ENCODE measurements at places on chromosomes 7 and 10. TPM values are rescaled to one million over a fixed set of nuclear protein-coding genes. Genes with fewer than 3 reads are reported as not detected.

NUTM2A gene
- total RNA-seq, result 0.69 TPM

WEE2 gene
- total RNA-seq, result 0.42 TPM

ATP6V0E2 gene
- 8.2 TPM for total RNA-seq

VIPR2 gene
- total RNA-seq, result 2.0 TPM

C10orf53 gene
- total RNA-seq, result not detected

TFEC gene
- 8.2 TPM for total RNA-seq

FAM131B gene
- total RNA-seq, result 4.1 TPM

RPEL1 gene
- not detected for total RNA-seq

TMUB1 gene
- total RNA-seq, result 9.7 TPM

ABCB4 gene
- 1.2 TPM for total RNA-seq

DNA sequence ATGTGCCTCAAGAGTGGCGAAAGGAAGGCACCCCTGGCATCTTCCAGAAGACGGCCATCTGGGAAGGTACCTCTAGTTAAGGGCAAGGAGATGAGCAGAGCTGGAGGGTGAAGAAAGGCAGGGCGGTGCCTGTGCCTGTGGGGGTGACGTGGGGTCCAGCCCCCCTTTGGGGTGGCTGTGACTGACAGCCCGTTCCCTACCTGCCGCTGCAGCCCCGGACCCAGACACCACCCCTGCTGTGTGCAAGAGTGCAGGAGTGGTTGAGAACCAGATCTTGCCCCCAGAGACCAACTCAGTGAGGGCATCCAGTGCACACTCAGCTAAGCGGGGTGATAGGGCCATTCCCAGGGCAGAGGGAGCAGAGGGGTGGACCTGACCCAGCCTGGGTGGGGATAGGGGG, 4.3 kb upstream of the MUC17 start:
- DNase-seq, result no peak

- no peak for DNase-seq
These were observed 9.6 kb downstream of the TPK1 start for GRCh38 chr7:144826208-144826607.

DNA sequence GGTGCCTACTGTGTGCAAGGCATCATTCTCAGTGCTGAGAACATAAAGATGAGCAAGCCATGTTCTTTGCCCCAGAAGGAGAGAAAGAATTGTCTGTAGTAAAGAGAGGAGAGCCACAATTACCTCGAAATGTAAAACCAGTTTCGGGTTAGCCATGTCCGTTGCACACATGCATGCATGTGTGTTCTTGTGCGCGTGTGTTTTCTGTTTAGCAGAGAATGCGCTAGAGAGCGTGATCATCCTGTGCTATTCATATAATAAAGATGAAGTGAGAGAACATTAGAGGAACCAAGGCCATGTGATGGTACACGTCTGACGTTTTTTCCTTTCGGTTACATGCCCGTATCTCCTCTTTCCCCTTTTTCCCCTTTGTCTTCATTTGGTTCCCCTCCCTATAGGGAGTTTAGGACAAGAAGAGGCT, 158.2 kb downstream of the CELF2 start:
- DNase-seq, result no peak

DNA sequence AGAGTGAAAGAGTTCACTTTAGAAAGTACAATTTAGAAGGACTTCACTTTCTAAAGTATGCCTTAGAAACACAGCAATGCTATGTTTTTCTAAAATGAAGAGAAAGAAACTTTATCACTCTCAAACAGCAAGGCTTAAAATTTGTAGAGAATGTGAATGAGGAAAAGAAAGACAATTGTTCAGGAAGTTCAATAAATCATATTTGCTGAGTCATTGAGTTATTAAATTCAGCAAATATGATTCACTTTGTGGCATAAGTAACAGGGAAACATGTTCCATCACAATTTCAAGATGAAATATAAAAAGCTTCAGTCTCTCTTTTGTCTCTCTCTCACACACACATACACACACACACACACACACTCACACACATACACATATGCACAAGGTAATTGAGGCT, 187.9 kb downstream of the PCDH15 start:
- DNase-seq, result no peak

DNA sequence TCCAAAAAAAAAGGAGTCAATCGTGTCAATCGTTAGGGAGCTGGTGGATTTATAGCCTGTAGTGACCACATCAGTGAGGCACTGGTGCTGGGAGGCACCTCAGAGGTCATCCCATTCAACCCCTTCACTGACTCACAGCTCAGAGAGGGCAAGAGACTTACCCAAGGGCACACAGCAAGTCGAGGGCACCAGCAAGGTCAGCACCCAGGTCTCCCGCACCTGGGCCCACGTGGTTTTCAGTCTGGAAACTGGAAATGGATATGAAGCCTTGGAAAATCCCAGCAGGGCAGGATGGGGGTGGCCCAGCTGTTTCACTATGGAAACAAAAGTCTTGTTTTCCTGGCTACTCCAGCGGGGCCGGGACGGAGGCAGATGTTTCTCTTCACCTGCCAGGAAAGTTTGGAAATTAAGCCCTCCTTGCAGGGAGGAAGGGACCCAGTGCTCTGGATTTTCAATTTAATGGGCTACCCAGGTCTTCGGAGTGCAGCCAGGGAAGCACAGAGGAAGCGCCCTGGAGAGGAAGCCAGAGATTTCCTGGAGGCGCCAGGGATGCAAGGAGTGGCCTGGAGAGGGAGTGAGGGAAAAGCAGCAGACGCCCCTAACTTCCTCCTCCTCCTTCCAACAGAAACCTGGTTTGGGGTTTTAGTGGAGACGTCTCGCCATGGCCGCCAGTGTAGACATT, 157.2 kb upstream of the TNRC18 start:
- DNase-seq, result peak; percentile 80

GRCh38 chr7:93601363-93601762, 26.8 kb upstream of the CALCR start:
- DNase-seq, result no peak

- DNase-seq, result no peak
These were observed 6.5 kb upstream of the OIT3 start for GRCh38 chr10:72887043-72887442.

- no peak for DNase-seq
These were observed 185.8 kb upstream of the PRSS1 start for GRCh38 chr7:142563470-142563869.

DNA sequence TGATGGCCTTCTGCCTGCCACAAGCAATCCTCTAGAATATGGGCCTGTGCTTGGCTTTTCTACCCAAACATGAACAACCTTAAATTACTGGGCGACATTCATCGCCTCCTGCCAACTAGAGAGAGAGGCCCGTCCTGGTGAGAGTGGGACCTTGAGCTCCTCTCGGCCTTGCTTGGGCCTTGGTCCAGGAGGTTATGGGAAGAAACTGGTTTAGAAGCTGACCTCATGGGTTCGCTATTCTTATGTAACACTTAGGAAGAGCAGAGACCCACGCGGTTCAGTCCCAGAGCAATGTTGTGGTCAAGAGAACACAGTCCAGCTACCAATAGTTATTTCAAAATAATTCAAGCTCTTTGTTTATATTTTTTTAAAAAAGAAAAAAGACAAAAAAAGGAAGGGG, 176.3 kb upstream of the ZNF32 start:
- no peak for DNase-seq

DNA sequence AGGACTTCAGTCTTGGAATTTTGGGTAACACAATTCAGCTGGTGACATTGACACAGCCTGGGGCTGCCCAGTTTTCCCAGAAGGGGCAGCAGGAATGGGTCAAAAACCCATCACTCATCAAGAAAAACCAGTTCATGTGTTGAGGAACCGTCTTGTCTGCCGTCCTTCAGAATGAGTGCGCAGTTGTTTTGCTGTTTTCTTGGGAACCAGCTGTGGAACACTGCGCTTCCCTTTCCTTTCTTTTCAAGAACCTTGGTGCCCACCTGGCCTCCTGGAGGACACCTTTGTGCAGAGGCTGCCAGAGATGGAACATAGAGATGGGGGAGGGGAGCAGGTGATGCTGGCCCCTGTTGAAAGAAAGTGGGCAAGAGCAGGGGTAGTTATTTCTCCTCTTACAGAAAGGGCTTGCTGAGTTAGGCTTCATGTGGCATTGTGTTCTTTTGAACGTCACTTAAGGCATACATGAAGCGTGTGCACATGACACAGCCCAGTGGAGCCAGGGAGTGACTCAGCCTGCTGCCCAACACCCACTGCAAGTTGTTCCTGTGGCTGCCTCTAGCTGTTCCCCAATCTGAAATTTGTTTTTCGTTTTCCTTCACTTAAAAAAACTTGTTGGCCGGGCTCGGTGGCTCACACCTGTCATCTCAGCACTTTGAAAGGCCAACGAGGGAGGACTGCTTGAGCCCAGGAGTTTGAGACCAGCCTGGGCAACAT, 87.4 kb upstream of the TNS3 start:
- no peak for DNase-seq

GRCh38 chr7:44964831-44965440, 13.9 kb downstream of the MYO1G start:
- no peak for DNase-seq

DNA sequence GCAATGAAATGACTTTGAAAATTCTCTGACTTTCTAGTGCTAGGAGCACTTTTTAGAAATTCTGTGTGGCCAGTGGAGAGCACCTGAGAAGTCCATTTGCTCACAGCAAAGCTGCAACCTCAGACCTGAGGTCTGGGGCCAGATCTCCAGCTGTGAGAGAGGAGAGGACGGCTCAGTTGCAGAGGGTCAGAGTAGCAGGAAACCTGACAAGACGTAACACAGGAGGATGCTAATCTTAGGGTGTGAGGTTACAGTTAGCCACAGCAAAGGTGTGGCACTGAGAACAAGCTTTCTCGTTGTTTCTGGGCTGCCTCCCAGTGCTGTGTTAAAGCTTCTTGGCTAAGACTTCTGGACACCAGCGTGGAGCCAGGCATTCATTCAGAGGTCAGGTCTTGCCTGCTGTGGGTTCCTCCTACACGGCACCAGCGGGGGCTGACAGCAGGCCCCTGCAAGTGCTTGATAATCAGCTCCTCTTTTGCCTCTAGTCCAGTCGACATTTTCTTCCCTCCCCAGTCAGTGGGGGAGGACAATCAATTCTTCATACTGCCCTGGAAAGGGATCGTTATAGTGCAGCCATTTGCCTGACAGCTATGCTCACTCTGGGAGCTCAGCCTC, 435.4 kb upstream of the DPP6 start:
- DNase-seq, result no peak

DNA sequence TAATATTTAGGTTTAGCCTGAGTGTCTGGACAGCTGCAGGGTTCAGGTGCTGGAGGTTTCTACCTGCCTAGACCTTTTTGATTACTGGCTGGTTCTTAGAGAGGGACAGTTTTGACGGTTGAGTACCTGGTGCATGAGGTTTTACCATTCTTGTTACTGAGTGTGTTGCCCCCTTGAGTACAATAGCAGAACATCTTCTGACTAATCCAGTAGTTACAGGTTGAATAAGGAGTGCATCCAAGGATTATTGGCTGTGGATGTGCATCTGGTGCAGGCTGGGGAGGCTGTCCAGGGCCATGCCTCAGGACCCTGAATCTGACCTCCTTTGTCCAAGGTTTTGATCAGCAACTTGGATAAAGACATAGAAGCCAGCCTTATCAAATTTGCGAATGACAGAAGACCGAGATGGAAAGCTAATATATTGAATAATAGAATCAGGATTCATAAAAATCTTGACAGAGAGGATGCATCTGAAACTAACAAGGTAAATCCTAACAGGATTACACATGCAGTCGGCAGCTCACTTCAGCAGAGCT, 23.1 kb downstream of the PLPP4 start:
- no peak for DNase-seq

DNA sequence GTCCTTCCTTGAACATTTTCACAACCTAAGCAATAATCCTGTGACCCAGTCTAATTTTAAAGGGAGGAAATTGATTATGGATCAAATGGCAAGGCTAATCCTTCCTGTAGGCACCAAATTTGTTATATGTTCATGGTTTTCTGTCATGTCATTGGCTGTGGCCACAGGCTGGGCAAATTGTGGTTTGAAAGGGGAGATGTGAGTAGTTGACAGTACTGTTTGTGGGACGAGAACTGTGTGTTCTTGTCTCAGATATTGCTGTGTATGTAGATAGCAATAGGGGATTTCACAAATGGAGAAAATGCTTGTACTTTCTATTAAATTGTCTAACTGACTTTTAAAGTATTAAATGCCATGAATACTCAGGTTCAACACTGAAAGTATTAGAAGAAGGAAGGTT, 8.1 kb upstream of the PRKG1 start:
- DNase-seq, result no peak

DNA sequence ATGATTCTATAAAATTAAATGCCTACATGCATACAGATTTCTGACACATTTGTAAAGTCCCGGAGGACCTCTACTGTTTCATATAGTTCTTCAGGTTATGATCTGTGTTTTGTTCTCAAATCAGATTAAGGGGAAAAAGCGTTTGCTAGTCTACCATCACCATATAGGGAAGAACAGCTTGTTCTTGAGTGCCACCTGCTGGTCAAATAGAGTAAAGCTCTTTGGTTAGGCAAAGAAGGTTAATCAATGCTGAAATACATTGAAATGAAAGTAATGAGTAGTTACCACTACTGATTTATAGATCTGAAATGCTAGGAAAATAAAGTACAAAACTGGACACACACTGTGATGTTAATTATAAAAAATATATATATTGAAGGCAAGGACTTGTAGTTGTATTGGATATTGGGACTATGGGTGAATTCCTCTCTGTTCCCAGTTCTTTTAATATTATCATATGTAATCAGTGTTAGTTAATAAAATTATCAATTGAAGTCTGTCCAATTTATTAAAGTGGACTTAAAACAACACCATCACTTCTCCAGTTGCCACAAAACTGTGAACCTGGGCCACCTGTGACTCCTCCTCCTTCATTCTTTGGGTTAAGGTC, 72.6 kb upstream of the PDLIM1 start:
- no peak for DNase-seq

DNA sequence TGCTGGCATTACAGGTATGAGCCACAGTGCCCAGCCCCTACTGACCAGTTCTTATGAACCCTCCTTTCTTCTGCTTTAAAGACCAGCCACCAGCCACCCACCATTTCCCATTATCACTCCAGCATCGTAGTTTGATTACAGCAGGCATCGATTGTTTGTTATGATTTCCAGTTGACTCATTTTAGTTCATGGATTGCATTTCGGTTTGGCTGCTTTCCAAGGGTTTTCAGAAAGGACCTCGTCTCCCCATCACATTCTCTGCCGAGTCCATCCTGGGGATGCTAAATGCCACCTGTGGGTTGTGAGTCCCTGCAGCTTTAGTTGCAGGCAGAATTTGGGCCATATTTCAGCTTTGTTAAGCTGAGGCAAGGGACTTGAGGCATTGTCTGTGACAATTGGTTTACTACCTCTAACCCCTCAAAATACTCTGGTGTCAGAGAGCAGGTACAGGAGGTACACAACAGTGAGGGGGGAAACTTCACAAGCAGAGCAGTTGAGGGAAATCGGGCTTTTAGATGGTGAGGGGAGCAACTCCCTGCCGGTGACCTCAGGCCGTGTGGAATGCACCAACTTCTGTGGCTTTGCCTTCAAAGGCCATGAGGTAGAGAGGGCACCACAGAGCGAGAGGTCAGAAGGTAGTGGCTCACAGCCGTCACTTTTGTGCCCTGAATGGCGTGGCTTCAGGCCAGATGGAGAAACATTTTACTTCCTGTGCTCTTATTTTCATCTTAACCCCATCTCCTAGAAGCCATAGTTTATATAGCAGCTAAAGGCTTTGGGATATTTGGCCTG, 203.8 kb downstream of the CCDC3 start:
- DNase-seq, result no peak

Data from urinary bladder (tissue), 4 donors.